ENCODE measurements at places on chromosomes 7 and 10. TPM values are rescaled to one million over a fixed set of nuclear protein-coding genes. Genes with fewer than 3 reads are reported as not detected.

GRCh38 chr7:130353196-130353595, 8.6 kb downstream of the CPA5 start:
- no peaks in the 10 kb centered on the region for H3K4me1 ChIP-seq
- H3K4me3 ChIP-seq: no peak overlapping the region
- H3K36me3 ChIP-seq: no peaks in the 10 kb centered on the region
- H3K27me3 ChIP-seq: no peaks in the 10 kb centered on the region
- no peak overlapping the region for H3K27ac ChIP-seq

Gene TMEM273
- 13.0 TPM for total RNA-seq

Gene NDUFA5
- 65.8 TPM for total RNA-seq

DNA sequence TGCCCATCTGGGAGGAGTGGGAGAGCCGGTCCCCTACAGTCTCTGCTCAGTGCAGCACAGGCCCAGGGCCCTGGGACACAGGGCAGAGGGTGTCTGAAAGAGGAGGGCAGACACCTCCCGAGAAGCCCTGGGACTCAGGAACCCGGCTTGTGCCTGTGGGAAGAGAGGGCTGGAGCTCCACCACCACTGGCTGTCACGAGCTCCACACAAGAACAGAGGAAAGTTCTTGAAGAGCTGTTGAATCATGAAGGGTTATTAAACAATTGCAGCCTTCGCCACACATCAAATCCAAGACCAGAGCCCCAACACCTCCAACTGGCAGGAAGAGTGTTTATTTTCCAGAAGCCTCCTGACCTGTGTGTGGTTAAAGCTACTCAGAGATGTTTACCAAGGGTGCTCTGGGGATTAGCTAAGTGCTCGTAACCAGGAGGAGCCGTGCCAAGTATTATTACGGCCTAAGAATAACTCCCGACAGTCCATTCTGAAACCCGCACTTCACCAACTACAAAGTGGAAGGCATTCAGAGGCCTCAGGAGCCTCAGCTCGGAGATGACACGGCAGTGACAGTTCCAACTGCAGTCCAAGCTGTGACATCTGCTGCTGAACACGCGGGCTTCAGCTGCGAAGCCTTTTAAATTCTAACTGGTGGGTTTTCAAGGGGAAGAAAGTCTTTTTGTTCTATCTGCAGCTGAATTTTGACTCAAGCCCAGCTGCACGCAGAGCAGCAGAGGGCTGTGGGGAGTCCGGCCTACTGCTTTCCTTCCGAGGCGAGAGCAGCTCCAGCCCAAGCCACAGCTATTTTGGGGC, 75.1 kb downstream of the MAD1L1 start:
- peak; percentile 74 for DNase-seq
- no peak overlapping the region for H3K4me3 ChIP-seq
- H3K27me3 ChIP-seq: no peaks in the 10 kb centered on the region
- H3K36me3 ChIP-seq: no peaks in the 10 kb centered on the region

- H3K27ac ChIP-seq: no peak overlapping the region
- H3K4me3 ChIP-seq: no peak overlapping the region
- DNase-seq: no peak
- H3K27me3 ChIP-seq: no peaks in the 10 kb centered on the region
Observed at GRCh38 chr7:134031835-134032617, 95.1 kb upstream of the LRGUK start.

Gene ARHGAP22
- 4.4 TPM for total RNA-seq

DNA sequence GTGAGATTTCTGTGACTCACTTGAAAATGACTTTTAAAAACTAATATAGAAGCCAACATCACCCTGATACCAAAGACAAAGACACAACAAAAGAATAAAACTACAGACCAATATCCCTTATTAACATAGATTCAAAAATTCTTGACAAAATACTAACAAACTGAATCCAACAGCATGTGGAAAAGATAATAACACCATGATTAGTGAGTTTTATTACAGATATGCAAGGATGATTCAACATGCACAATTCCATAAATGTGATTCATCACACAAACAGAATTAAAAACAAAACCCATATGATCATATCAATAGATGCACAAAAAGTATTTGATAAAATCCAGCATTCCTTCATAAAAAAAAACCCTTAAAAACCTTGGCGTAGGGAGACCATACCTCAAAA, 6.5 kb downstream of the MGAM start:
- H3K27me3 ChIP-seq: no peaks in the 10 kb centered on the region
- H3K4me1 ChIP-seq: no peaks in the 10 kb centered on the region
- no peaks in the 10 kb centered on the region for H3K36me3 ChIP-seq
- no peak overlapping the region for H3K4me3 ChIP-seq

DNA sequence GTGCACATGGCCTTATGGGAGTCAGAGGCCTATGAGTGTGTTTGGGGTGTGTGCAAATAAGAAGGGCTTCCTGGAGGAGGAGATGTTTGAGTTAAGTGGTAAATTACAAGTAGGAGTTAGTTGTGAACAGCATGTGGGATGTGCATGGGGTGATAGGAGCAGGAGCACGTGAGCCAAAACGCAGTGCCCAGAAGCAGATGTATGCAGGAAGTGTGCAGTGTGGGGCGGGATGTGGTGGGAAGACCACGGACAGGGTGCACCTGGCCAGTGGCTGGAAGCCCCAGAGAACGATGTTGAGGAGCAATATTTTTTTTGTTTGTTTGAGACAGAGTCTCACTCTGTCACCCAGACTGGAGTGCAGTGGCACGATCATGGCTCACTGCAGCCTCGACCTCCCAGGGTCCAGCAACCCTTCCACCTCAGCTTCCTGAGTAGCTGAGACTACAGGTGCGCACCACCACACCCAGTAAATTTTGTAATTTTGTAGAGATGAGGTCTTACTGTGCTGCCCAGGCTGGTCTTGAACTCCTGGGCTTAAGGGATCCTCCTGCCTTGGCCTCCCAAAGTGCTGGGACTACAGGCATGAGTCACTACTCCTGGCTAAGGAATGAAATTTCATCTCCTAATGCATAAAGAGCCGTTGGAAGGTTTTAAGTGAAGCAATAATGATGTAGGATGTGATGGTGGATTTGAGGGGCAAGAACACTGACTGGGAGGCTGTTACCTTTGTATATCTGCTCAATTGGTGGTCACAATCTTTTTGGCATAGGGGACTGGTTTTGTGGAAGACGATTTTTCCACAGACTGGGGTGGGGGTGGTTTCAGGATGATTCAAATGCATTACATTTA, 78.4 kb downstream of the LYZL2 start:
- no peak for DNase-seq

DNA sequence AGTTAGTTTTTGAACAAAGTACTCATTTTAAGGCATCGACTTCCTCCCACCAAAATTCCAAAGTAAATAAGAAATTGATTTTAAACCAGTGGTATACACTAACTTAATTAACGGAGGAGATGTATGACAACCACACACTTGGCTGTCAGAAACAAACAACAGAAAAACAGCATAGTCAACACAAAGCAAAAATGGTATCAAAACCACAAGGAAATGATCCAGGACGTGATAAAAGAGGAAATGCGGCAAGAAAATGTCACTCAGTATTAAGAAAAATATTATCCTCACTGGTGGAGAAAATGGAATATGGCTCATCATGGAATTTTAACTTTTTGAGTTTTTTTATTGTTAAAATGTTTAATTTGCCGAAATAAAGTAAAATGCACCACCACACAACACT, 17.5 kb downstream of the KIAA1549 start:
- H3K4me3 ChIP-seq: no peak overlapping the region
- no peaks in the 10 kb centered on the region for H3K27me3 ChIP-seq
- H3K4me1 ChIP-seq: no peaks in the 10 kb centered on the region

DNA sequence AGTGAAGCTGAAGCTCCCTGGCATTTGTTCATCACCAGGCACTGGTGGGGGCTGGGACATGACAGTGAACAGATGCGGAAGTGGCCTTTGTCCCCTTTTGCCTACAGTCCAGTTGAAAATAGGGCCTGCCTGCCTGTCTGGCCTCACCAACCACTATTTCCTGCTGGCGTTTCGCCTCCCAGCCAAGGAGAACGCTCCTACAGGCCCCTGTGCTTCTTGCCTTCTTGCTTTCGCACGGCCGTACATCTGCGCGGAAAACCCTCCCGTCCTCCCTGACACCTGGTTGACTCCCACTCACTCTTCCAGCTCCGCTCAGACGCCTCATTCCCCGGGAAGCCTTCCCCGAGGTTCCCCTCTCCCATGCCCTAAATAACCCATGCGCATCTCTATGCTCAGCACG, 317.3 kb downstream of the PRPF18 start:
- DNase-seq: no peak
- no peaks in the 10 kb centered on the region for H3K36me3 ChIP-seq
- H3K27ac ChIP-seq: no peak overlapping the region
- no peak overlapping the region for H3K4me3 ChIP-seq

- DNase-seq: no peak
- peaks cover 7% of the 10 kb centered on the region for H3K4me1 ChIP-seq
- H3K27me3 ChIP-seq: no peaks in the 10 kb centered on the region
- no peaks in the 10 kb centered on the region for H3K36me3 ChIP-seq
- H3K4me3 ChIP-seq: no peak overlapping the region
- no peak overlapping the region for H3K27ac ChIP-seq
Observed at GRCh38 chr10:59332581-59332980, 29.8 kb downstream of the FAM13C start.

GRCh38 chr10:8048281-8049008, 6.0 kb upstream of the GATA3 start:
- H3K27ac ChIP-seq: no peak overlapping the region
- no peaks in the 10 kb centered on the region for H3K36me3 ChIP-seq
- DNase-seq: no peak
- no peak overlapping the region for H3K4me3 ChIP-seq
- peaks cover 3% of the 10 kb centered on the region for H3K4me1 ChIP-seq

Gene ASAH2
- total RNA-seq: 1.9 TPM

DNA sequence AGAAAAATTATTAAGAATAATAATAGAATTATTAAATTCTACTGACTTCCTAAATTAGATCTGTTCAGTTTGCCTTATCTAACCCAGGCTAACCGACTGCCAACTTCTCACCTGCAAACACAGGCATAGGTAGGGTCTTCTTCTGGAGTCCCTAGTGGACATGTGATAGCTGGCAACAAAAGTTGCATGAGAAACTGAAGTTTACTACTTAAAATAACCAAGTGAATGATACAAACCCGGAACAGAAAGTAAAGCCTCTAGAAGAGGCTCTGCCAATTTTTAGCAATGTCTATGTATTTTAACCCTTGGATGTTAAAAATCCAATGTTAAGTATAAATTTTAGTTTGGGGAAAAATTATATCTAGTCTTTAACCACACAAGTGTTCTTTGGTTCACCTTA, 37.6 kb downstream of the NDUFB2 start:
- H3K4me3 ChIP-seq: no peak overlapping the region
- no peaks in the 10 kb centered on the region for H3K36me3 ChIP-seq
- H3K27ac ChIP-seq: no peak overlapping the region

DNA sequence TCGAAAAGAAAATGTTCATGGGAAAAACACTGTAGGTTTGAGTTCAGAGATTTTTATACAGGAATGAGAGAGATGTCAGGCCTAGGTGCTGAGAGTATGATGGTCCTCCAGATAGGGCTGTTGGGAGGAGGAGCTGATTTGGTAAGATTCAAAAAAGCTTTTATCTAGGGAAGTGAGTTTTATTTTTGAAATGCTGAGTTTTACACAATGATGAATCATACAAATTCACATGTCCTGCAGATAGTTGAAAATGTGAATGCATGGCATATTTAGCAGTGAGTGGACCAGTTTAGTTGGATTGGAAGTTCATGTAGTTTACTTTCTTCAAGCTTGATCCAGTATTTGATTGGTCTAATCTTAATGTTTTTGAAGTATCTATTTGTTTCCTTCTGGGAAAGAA, 154.8 kb downstream of the LRRC4 start:
- DNase-seq: no peak
- H3K27ac ChIP-seq: no peak overlapping the region

GRCh38 chr10:121615435-121615793, 17.2 kb upstream of the FGFR2 start:
- H3K27me3 ChIP-seq: no peaks in the 10 kb centered on the region
- no peak overlapping the region for H3K27ac ChIP-seq
- H3K36me3 ChIP-seq: no peaks in the 10 kb centered on the region

Gene ZRANB1
- 17.9 TPM for total RNA-seq

- H3K27ac ChIP-seq: no peak overlapping the region
- no peak overlapping the region for H3K4me3 ChIP-seq
- H3K27me3 ChIP-seq: no peaks in the 10 kb centered on the region
- no peaks in the 10 kb centered on the region for H3K36me3 ChIP-seq
- DNase-seq: no peak
Observed at GRCh38 chr7:29430279-29430949, 133.2 kb upstream of the PRR15 start.

DNA sequence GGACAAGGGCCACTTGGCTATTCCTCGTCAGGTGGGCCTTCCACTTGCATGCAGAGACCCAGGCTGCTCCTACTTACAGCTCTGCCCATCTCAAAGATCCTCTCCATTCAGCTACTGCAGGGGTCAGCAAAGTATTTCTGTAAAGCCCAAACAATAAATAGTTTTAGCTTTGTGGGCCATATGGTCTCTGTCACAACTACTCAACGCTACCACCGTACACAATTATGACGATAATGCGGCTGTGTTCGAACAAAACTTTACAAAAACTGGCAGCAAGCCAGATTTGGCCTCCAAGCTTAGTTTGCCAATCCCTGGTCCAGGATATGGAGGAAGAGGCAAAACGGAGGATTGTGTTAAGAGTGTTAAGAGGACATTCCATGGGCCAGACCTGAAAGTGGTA, 12.8 kb downstream of the RAB11FIP2 start:
- DNase-seq: no peak
- no peak overlapping the region for H3K27ac ChIP-seq
- no peaks in the 10 kb centered on the region for H3K36me3 ChIP-seq
- H3K4me1 ChIP-seq: no peaks in the 10 kb centered on the region
- H3K4me3 ChIP-seq: no peak overlapping the region

Gene ANKRD2
- not detected for total RNA-seq

Gene PKD1L1
- 0.59 TPM for total RNA-seq

GRCh38 chr10:52771534-52772445, 794 bp downstream of the MBL2 start:
- H3K27me3 ChIP-seq: no peaks in the 10 kb centered on the region
- H3K27ac ChIP-seq: no peak overlapping the region
- DNase-seq: no peak
- H3K4me3 ChIP-seq: no peak overlapping the region
- no peaks in the 10 kb centered on the region for H3K4me1 ChIP-seq

Gene ACHE
- total RNA-seq: 6.6 TPM

DNA sequence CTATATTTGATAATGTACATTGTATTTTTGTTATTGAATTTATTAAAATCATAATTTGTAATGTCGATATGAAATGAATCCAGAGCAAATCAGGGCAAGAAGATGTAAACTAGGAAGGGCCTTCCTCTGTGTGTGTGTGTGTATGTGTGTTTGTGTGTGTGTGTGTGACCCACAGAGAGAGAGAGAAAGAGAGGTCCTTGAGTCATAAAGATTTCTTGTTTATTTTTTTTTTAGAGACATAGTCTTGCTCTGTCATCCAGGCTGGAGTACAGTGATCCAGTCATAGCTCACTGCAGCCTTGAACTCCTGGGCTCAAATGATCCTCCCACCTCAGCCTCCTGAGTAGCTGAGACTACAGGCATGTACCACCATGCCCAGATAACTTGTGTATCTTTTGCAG, 50.7 kb downstream of the INPP5F start:
- no peak overlapping the region for H3K4me3 ChIP-seq
- no peak overlapping the region for H3K27ac ChIP-seq
- H3K4me1 ChIP-seq: no peaks in the 10 kb centered on the region
- H3K36me3 ChIP-seq: no peaks in the 10 kb centered on the region

Gene OR6B1
- not detected for total RNA-seq

GRCh38 chr7:112500619-112501018, 19.8 kb downstream of the LSMEM1 start:
- no peaks in the 10 kb centered on the region for H3K36me3 ChIP-seq
- H3K27ac ChIP-seq: no peak overlapping the region
- no peak for DNase-seq
- no peaks in the 10 kb centered on the region for H3K27me3 ChIP-seq
- no peak overlapping the region for H3K4me3 ChIP-seq

Measured in prostate gland (tissue), 2 donors.